Epithelial cell of proximal tubule (primary cell): ENCODE measurements at places on chromosomes 12 and 14. TPM values are rescaled to one million over a fixed set of nuclear protein-coding genes. Genes with fewer than 3 reads are reported as not detected.

Gene LRRC74A
- total RNA-seq: not detected in 2 replicates

Gene TAS2R30
- 0.07 and 0.12 TPM in 2 replicates for total RNA-seq

Gene TGM1
- total RNA-seq: 0.63 and 0.94 TPM in 2 replicates

Gene SPTB
- 0.36 and 1.8 TPM in 2 replicates for total RNA-seq

Gene POTEG
- not detected in 2 replicates for total RNA-seq

Gene GDF3
- not detected in 2 replicates for total RNA-seq

Gene MAP3K9
- 13.7 and 16.7 TPM in 2 replicates for total RNA-seq

Gene MYH7
- total RNA-seq: not detected in 2 replicates

Gene SYT10
- not detected in 2 replicates for total RNA-seq

Gene ARHGDIB
- total RNA-seq: 23.9 and 41.6 TPM in 2 replicates

Gene C12orf54
- total RNA-seq: not detected in 2 replicates
